Fibroblast of skin of back (primary cell): ENCODE measurements at places on chromosomes 7 and 10.
A peak's percentile ranks its signal among the peaks of the same experiment; 100 is the strongest.

DNA sequence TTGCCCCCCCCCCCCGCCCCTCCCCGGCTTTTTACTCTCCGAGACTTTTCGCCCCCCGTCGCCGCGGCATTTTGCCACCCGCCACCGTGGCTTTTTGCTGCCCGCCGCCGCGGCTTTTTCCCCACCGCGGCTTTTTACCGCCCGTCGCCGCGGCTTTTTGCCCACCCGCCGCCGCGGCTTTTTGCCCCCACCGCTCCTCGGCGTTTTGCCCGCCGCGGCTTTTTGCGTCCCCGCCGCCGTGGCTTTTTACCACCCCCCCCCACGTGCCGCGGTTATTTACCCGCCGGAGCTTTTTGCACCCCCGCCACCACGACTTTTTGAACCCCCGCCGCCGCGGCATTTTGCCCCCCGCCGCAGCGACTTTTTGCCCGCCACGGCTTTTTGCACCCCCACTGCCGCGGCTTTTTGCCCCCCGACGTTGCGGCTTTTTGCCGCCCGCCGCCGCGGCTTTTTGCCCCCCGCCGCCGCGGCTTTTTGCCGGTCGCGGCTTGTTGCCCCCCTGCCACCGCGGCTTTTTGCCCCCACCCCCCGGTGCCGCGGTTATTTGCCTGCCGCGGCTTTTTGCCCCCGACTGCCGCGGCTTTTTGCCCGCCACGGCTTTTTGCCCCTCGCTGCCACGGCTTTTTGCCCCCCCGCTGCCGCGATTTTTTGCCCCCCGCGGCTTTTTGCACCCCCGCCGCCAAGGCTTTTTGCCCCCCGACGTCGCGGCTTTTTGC is 461.1 kb downstream of the ZNF33B start:
- DNase-seq, result no peak

DNA sequence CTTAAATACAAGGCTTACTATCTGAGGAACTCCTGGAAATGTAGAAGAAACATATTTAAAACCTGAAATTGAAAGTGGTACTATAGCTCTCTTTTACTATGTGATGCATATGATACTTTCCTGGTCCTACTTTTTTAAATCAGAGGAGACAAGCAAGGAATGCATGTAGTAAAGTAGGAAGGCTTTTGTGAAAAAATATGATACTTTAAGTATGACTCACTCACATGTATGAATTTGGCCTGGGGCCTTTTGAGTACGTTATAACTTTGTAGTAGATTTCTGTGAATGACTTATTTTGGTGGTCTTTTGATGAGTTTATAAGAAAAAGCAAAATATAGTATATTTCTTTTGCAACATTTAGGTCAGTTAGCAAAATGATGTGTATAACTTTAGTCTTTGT is 53.8 kb downstream of the TAX1BP1 start:
- DNase-seq, result peak; percentile 60

DNA sequence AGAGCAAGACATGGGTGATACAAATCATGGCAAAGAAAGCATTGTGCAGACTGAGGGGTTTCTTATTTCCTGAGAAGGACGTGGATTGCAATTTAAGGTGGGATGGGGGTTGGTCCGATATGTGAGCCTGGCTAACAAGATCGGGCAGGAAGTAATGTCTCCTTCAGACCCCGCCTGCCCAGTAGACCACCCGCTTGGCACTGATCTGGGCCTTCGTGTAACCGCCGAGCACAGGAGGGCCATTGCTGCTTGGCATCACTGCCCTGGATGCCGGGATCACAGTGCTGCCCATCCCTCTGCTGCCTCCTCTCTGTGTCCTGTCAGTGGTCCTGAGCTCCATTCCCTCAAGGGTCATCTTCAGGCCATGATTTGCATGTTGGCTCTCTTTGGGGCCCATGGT is 214.6 kb upstream of the ZNF32 start:
- no peak for DNase-seq

DNA sequence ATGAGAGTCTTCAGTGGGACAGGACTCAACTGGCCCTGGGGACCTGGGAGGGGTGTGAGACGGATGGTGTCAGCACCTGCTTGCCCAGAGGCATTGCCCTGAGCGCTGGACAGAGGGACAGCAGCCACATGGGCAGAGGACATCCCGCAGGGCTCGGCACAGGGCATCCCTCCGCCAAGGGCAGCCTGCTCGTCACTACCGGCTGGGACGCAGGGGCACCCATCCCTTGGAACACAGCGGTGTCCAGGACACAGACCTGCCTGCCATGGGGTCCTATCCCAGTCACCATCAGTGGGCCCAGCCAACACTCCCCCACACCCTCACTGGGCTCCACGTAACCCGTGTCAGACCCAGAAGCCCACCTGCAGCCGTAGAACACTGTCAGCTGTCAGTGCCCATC is 109.3 kb downstream of the LARP4B start:
- DNase-seq, result no peak

- DNase-seq, result peak; percentile 62
Measured at GRCh38 chr7:34939175-34939574, 98.1 kb downstream of the DPY19L1 start.

DNA sequence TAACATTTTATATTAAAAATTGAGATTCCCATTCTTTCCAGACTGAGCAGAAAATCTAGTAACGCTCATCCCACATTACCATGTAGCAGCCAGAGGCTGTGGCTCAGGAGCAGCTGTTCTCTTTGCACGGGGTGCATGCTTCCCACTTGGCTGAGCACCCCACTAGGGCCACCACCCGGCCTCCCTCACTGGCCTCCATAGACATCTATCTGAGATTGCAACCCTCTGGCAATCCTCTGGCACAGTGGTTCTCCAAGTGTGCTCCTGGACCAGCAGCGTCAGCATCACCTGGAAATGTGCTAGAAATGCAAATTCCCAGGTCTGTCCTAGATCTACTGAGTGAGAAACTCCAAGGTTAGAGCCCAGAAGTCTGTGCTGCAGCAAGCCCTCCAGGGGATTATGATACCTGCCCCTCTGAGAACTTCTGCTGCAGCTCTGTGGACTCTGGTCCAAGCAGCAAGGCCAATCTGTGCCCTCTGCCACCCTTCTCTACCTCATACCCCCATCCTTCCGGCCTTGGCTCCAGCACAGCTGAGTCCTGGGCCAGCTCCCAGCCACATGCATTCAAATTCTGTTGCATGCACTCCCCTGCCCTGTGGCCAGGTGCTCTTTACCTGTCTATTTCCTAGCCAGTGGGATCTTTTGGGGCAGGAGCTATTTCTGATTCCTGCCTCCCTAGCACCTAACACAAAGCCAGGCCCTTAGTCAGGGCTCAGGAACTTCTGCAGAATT is 301.5 kb downstream of the GRID1 start:
- DNase-seq, result no peak

- no peak for DNase-seq
Measured at GRCh38 chr10:30940256-30940655, 91.4 kb downstream of the ZNF438 start.

GRCh38 chr10:31875608-31876007 is 53.0 kb downstream of the ARHGAP12 start:
- no peak for DNase-seq

DNA sequence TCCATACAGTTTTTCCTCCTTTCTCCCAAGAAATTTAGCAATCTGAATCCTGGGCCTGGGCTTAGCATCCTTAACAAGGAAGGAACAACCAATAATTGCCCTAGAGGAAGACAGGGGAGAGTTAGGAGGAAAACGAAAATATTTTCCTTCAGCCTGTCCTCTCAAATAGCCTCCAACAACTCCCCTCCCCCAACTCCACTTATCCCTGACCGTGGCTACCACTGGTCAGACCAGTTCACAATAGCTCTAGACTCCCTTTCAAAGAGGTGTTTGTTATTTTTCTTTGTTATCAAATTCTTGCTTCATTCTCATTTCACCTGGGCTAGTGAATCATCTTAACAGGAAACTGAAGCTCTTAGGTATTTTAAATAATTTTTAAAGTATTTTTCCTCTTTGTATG is 114.1 kb downstream of the CPED1 start:
- DNase-seq, result no peak

GRCh38 chr10:114393482-114393881 is 10.8 kb downstream of the AFAP1L2 start:
- DNase-seq, result peak; percentile 59

GRCh38 chr10:123391275-123392028 is 237.2 kb downstream of the BUB3 start:
- DNase-seq, result no peak

DNA sequence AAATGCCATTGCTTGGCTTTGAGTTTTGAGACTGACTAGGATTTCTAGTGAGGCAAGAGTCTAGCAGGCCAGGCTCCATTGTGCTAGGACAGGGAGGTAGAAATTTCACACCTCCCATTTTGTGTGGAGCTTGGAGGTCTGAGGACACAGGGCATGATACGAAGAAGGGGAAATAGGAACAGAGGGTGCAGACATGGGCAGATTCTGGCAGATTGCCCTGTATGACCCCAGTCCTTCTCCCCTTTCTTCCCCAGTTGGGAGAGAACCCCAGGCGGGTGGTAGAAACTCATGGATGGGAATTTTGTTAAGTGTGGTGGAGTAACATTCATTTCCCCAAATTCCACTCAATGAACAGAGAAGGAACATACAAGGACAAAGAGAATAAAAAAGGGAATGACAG is 54.4 kb downstream of the RAMP3 start:
- no peak for DNase-seq

DNA sequence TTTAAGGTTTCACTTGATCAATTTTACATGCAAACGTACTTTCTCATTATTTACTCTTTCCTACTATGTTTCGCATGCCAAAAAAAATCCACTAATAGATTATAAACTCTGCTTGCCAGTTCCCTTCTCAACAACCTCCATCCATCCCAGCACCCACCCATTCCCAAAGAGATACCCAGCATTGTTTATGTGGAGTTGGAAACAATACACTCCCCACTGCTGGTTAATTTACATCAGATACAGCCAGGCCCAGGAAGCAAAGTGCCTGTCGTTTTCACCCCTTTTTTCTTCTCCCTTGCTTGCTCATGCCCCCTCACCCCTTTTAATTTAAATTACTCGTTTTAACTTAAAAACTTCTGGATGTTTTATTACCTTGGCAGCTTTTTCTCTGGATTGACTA is 59.9 kb downstream of the HIBADH start:
- no peak for DNase-seq

DNA sequence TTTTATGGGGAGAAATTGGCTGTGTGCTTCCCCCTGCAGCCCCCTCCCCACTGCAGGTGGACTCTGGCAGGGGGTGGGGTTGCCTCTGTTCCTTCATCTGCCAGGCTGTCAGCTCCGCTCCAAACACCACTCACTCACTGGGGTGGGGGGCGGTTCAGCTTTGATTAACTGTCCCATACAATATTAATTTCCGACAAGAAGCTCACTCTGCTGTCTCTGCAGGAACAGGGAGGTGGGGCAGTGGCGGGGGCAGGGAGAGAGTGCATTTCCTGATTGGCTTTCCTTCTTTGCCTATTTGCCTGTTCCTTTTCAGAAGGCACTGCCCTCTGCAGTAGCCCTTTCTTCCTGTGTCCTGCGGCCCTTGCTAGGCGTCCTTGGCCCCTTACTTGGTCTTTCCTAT is 500.8 kb downstream of the PLXNA4 start:
- DNase-seq, result no peak

DNA sequence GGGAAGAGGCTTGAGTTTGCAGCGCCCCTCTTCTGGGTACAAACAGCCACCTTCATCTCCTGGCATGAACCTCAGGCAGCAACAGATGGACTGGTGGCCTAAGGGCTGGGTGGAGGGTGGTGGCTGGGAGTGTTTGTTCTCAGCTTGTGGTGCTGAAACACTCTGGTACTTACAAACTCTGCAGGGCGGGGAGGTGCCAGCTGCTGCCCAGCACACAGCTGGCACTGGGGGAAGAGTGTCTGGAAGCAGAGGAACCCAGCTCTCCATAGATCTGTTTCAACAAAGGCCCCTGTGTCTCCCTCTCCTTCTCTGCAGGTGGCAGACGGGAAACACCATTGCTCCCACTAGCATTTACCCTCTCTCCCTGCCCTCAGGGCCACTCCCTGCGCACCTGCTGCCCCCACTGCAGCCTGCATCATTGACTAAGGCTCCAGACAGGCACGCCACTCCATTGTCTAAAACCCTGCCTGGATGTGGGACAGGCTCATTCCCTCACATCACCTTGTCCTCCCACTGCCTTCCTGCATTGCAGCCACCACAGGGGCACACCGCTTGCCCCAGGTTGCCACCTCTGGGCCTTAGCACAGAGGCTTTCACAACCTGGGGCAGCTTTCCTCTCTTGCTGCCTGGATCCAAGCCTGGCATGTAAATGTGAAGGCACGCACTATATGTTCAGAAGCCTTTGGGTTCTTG is 6.5 kb downstream of the ARHGAP22 start:
- no peak for DNase-seq

DNA sequence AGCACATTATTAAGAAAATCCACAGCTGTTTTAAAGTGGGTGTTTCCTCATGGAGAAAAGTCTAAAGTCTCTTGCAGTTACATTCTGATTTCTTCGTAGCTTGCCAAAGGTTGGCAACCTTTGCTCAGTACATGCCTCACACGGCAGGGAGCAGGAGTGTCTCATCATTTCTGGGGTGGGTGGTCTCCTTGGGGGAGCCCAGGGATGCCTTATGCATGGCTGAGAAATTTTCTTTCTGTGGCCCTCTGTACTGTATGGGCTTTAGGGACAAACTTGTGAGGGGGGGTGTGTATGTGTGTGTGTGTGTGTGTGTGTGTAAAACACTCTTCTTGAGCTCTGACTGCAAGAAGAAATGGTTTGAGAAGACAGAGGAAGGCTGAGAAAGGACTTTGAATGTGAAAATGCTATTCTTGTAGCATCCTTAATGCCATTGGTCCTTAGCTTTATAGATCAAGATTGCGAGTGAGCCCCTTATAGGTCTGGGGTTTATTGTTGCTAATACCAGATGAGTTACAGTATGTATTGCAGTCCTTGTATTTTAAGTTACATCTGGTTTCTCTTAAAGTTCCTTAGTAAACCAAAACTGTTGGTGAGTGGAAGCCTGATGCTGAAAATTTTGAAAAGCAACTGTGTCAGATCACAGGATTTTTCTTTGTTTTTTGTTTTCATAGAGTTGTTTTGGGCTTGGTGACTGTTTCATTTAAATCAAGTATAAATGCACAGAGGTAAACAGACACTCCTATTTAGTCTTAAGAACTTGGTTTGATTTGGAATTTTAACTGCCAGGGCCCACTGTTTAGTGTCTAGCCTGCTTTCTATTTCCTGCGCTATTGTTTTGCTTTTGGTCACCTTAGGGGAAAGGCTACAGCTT is 242.0 kb downstream of the BICC1 start:
- no peak for DNase-seq

GRCh38 chr10:89035461-89035860 is 44.9 kb downstream of the FAS start:
- no peak for DNase-seq

DNA sequence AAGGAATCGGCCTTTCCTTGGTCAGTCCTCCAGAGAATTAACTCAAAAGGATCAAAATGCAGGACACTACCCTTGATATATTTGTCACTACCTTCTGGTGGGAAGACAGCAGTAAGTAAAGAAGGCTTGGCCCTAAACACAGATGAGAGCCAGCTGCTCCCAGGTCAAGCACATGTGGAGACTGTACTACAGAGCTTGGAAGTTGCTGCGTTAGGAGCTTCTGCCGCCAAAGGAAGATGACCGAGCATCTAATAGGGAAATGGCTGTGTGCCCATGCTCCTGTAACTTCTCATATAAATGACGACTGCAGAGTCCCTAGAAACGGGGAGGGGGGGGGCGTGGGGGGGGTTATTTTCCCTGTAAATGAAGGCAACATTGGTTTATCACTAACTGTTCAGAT is 59.0 kb downstream of the PODXL start:
- no peak for DNase-seq
